ENCODE measurements at places on chromosomes 5 and 9.
A peak's percentile ranks its signal among the peaks of the same experiment; 100 is the strongest.

DNA sequence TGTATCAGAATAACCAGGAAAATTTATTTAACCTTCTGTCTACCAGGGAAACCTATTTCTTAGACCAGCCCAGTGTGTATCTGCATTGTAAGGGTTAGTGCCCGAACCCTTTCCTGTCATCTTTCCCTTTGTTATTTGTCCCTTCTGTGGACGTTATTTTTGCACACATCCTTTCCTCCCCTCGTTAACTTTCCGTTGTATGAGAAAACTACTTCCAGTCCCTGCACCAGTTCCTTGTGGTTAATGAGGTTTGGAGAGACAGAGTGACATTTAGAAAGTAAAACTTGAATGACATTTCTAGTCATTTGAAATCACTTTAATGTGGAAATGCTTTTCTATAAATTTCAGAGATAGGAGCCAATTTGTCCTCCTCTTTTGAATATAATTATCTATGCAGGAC is 4.3 kb upstream of the IFNB1 start:
- no peak for DNase-seq

- DNase-seq: peak; percentile 2
Measured at GRCh38 chr5:96794757-96795156, 13.0 kb downstream of the ERAP1 start.

GRCh38 chr5:72166070-72166979 is 59.0 kb downstream of the MAP1B start:
- DNase-seq: no peak

DNA sequence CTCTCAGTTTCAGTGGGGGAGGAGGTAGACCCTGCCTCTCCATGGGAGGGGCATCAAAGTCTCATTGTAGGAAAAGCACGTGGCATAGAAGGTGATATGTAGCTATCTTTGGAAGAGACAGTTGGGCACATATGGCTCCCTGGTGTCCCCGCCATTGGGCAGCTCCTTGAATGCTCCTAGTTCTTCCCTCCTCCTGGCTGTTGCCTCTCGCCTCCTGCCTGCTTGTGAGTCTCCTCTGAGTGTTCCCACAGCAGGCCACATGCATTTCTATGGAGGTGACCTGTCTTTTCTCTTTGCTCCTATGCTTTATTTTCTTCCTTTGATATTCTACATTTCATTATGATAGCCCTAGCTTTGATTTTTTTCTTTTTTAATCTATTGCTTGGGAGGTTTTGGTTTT is 138.5 kb downstream of the ARHGAP26 start:
- no peak for DNase-seq

DNA sequence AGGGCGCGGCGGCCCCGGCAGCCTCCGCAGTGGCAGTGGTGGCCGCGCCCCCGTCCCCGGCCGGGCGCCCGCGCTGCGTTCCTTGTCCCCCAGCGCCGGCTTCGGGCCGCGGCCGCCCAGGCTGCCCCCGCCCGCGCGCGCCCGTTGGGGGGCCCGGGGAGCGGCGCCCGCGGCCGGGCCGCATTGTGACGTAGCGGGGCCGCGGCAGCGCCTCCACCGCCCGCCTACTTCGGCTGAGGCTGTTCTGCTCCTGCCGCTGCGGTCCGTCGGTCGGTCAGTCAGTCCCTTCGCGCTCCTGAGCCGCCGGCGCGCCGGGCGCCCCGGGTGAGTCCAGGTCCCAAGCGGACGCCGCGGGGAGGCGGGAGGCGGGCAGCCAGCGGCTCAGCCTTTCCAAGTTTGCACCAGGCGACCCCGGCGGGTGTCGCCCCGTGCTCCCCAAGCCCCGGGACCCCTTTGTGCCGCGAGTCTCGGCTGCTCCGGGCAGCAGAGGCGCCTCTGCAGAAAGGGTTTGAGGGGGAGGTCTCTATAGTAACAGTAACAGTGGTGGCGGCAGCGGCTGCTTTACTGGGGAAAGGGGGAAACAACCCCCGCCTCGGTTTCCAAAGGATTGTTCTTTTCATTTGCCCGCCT is at the start of gene SNCAIP:
TSS of gene SNCAIP (plus strand) at position 277 of the 630 bp plus-strand sequence. CDS start 78,898 bp downstream, outside the sequence.
- DNase-seq: no peak

GRCh38 chr5:151811593-151812321 is 40.0 kb downstream of the G3BP1 start:
- DNase-seq: no peak
